ENCODE measurements at places on chromosomes 11 and 22.

DNA sequence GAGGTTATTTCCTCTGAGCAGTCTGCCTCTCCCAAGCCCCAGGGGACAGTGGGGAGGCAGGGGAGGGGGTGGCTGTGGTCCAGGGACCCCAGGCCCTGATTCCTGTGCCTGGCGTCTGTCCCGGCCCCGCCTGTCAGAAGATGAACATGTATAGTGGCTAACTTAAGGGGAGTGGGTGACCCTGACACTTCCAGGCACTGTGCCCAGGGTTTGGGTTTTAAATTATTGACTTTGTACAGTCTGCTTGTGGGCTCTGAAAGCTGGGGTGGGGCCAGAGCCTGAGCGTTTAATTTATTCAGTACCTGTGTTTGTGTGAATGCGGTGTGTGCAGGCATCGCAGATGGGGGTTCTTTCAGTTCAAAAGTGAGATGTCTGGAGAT lies 3.1 kb downstream of the PIM3 start:
- DNase-seq: no peak

DNA sequence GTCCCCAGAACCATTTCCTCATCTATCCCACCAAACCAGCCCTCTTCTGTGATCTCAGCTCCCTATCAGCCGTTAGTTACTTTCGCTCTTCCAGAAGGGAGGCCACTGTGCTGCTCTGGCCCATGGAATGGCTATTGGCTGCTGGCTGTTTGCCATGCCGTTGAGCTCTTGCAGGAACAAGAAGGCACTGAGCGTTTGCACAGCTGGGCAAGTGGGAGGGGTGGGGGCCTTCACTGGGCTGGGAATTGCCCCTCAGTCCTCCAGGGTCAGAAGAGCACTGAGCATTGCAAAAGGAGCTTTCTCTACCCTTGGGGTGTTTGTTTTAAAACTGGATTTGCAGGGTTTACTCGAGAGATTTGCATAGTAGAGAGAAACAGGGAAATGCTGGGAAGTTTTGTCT lies 129.0 kb upstream of the PARVA start:
- no peak for DNase-seq

GRCh38 chr11:104583857-104584256 lies 314.4 kb downstream of the CASP12 start:
- DNase-seq: no peak

DNA sequence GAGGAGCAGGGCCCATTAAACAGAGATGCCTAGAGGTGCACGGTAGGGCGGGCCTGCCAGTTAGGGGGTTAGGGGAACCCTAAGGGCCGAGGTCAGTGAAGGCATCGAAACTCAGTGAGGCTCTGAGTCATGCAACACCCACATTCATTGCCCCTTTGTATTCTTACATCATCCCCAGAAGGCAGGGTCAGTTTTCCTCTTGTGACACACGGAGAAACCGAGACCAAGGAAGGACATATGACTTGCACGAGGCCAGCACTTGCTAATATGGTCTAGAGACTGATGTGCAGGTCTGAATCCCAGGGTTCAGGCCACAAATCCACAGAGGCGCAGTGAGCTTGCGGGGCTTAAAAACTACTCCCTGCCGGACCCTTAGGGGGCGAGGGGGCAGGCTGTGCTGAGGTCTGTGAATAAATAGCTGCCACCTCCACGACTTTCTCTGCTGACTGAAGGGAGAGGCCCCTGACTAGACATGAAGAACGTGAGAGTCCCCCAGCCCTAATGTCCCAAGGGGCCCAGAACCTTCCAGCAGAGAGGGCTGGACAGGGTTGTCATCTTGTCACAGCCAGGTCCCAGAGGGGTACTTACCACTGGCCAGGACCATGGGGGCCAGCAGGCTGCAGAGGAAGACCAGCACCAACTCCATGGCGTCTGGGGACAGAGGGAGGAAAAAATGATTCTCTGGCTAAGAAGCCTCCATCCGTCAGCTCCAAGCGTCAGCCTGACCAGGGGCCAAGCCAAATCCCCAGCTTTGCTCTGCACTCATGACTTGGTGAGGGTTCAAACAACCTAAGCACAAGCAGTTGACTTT lies 17.8 kb upstream of the FXYD2 start:
- DNase-seq: no peak

DNA sequence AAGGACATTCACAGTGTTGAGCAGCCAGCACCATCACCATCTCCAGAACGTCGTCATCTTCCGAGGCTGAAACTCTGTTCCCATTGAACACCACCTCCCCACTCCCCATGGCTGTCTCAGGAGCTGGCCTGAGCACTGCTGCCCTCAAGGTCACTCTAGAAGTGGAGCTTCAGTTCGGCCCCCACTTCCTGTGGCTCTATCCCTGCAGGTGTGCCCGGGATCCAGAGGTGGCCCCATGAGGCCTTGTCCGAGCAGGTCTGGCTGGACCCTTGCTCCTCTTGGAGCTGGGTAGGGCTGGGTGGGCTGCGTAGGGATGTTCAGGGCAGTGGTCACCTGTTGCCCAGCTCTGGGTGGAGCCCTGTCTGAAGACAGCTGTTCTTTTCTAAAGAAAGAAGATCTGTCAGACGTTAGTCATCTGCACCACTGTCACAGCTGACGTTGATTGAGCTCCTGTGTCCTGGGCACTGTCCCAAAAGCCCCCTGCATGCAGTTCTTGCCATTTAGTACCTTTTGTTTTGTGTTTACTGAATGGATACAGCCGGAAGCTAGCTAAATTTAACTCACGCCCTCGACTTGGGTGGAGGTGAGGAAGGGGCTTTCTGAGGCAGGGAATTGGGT lies 75.5 kb upstream of the CLDN5 start:
- DNase-seq: no peak

- no peak for DNase-seq
Measured at GRCh38 chr22:47377926-47378560, 615.6 kb downstream of the TBC1D22A start.

DNA sequence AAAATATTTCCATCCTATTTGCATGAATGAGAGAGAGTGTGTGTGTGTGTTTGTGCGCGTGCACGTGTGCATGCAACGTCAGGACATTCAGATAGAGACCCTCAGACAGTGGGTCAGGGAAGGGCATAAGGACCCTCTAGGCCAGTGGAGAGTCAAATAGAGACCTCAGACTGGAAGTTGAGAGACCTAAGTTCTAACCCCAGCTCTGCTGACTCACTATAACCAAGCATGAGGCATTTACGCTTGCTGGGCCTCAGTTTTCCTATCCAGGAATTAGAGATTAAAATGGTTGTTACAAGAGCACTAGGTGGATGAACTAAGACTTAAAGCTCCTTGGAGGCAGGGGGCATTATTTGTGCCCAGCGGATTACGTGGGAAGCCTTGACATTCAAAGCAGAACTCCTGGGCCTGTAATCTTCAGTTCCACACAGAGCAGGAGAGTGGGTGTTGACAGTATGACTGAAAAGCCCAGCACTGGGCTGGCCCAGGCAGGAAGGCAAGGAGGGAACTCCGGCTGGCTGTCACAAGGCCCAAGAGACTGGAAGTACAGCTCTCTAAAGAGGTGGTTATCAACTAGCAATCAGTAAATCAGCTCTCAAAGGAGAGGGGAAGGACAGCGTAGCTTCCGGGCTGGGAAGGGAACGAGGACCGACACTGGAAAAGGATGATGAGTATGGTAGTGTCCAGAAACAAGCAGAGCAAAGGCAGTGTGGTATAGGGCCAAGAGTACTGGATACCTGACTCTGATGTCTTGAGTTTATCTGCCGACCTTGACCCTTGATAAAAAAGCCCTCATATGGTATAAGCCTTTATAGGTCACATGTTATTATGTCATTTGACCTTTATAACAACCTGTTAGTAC lies 9.2 kb downstream of the RHOG start:
- DNase-seq: no peak

DNA sequence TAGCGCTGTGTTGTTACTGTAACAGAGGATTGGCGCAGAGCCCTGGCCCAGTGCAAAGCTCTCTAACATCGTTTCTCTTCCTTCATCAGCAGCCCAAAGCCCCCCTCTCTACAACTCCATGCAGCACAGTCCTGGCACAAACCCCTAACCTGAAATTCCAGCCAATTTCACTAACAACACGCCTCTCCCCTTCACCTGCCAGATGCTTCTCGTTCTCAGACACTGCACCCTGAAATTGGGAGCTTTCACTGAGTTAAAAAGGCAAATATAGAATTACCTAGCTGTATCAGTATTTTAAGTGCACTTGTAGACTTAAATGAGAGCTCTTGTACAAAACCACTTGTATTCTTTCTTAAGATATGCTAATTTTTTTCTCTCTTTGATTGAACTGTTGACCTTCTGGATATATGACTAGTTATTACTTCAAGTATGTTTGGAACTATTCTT lies 16.3 kb downstream of the GRAP2 start:
- DNase-seq: no peak

DNA sequence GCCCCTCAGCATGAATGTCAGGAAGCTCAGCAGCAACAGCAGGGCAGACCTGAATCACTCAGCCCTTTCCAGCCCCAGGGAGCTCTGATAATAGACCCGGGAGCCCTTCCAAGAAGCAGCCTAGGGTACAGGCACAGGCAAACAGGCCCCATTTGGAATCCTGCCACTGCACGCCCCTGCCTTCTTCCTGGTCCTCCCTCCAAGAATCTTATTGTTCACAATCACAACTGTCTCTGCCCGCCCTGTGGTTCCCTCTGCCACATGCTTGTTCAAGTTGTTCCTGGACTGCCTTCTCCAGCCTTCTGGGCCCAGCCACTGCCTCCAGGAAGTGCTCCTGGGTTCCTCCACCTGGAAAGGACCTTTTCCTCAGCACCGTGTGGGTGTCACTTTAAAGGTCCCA lies 54.6 kb downstream of the LRRC32 start:
- no peak for DNase-seq

GRCh38 chr22:24765166-24765565 lies 9.4 kb downstream of the PIWIL3 start:
- no peak for DNase-seq

DNA sequence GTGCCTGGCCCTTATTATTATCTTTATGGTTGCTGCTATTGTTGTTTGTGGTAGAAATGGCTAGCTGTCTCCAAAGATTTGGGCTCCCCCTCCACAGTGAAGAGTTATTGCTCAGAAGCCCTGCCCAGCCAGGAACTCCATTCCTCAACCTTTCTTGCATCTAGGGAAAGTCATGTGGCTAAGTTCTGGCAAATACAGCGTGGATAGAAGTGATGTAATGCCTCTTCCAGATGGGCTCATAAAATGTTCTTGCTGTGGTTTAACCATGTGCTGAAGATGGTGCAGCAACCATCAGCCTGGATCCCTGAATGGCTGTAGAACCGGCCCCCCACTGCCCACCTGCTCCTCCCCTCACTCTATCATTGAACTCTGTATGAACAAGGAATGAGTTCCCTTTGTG lies 203.5 kb upstream of the E2F8 start:
- no peak for DNase-seq

- no peak for DNase-seq
Measured at GRCh38 chr11:128670631-128671030, 23.2 kb upstream of the FLI1 start.

DNA sequence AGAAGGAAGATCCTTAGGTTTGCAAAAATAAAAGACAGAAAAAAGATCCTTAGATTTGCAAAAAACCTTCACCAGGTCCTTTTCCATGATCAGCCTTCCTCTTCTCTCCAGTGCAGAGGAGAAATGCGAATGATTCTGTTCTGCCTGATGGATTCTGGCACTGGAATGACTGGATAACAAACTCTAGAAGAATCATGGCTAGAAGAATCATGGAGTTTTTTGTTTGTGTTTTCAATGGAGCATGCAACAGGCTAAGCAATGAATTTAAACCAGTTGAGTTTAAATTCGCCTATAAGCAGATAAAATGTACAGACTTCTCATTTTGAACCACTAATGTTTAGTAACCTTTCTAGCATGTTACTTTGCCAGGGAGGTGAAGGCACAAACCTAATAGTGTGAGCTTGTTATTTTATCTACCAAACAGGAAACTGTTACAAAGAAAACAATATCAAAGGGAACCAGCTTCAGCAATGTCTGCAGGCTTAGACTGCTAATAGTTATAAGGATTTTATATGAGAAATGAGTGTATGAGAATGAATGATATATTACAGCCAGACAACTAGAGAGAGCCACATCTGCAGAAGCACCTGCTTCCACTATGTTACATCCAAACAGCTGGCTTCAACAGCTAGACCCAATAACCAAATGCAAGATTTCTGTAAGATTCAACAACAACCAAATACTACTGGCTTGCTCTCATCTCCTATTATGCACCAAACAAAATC lies 64.7 kb upstream of the APOA1 start:
- no peak for DNase-seq

- DNase-seq: no peak
Measured at GRCh38 chr11:69301455-69302401, 7.8 kb downstream of the MYEOV start.

GRCh38 chr11:38282718-38283117 lies 1684.7 kb upstream of the RAG2 start:
- DNase-seq: no peak

DNA sequence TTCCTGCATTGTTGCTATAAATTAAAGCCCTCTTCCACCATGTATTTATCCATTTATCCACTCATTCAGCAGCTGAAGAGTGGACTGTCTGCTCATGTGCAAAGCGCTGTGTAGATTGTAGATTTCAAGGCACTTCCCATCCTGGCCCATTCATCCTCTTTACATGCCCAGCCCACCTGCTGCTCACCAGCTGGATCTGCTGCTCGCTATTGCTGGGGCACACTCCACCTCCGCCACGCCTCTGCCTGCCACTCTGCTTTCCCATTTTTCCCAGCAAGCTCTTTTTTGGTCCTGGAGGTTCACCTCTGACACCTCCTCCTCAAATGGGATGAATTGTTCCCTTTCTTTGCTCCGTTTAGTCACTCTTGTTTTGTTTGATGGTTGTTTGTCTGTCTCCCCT lies 48.3 kb downstream of the CEP164 start:
- DNase-seq: no peak

DNA sequence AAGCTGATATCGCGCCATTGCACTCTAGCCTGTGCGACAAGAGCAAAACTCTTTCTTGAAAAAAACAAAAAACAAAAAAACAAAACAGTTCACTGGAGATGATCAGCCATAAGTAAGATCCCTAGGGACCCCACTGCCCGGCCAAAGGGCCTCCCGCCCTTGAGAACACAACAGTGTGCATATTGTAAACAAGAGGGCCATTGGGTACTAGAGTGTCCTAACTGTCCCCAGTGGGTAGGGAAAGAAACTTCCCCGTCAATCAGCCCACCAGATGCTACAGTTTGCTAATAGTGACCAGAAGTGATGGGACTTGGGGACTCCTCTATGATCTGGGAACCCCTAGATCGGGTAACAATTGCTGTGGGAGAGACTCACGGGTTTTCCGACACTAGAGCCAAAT lies 3.7 kb upstream of the ACY3 start:
- no peak for DNase-seq

- no peak for DNase-seq
Measured at GRCh38 chr22:24440718-24441405, 13.5 kb downstream of the ADORA2A start.

- no peak for DNase-seq
Measured at GRCh38 chr11:24253237-24253760, 243.6 kb upstream of the LUZP2 start.

- peak; percentile 37 for DNase-seq
Measured at GRCh38 chr11:62614275-62614674, 1.2 kb downstream of the ROM1 start.

GRCh38 chr22:30880181-30880601 lies 88.4 kb downstream of the MORC2 start:
- no peak for DNase-seq

- DNase-seq: no peak
Measured at GRCh38 chr22:44354288-44354687, 41.5 kb upstream of the SHISAL1 start.

Measured in activated CD8-positive, alpha-beta memory T cell treated with anti-CD3 and anti-CD28 coated beads, Interleukin-2, amount 50 U/mL, for 4 hours (primary cell).